GM12864 (cell line): ENCODE measurements at places on chromosomes 3 and 15.

GRCh38 chr3:13110678-13111116, 37.5 kb upstream of the IQSEC1 start:
- peak; percentile 31 for DNase-seq

GRCh38 chr3:32147933-32148332, 41.5 kb downstream of the GPD1L start:
- no peak for DNase-seq

GRCh38 chr3:12073106-12073505, 68.9 kb downstream of the SYN2 start:
- no peak for DNase-seq

- DNase-seq = no peak
These were observed 570.2 kb downstream of the NTRK3 start for GRCh38 chr15:87686339-87686738.

DNA sequence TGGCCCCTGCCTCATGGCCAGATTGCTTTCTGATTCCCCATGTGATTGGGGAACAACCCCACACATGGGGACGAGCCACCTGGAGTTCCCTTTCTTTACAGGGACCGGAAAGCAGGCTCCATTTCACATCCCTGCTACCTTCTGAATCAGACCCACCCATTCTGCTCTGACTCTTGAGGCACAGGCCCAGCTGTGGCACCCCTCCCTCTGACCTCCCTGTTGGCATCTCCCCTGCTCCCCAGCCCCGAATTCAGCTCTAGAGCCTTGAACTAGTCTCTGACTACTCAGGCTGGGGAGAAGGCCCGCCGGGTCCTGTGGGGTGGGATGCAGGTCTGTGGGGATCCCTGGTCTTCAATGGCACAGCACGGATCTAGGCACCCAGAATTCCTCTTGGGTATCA, 12.1 kb downstream of the FAM3D start:
- no peak for DNase-seq

DNA sequence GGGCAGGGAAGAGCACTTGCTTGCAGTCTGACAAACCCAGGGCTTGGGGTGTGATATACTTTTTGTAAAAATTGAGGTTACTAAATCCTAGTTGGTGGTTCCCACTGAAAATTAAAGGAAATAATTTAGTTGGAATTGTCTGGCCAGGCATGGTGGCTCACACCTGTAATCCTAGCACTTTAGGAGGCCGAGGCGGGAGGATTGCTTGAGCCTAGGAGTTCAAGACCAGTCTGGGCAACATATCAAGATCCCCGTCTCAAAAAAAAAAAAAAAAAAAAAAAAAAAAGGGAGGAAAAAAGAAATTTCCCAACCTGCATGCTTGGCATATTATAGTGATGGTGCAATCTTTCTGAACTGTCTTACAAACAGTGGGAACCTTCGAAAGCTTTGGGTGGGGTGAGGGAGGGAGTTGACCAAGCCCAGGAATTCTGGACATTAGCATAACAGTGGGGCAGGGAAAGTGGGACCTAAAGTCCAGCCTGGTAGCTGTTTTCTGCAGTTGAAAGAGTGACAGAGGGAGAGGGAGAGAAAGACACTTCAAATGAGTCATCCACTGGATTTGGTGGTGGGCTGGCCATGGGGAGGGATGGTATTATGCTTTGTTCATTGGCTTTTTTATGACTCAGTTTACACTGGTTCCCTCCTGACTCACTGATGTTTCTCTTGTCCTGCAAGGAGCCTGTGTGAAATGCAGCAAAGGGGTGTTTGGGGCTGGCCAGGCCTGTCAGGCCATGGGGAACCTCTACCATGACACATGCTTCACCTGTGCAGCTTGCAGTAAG, 41.1 kb downstream of the LIMD1 start:
- DNase-seq = no peak

DNA sequence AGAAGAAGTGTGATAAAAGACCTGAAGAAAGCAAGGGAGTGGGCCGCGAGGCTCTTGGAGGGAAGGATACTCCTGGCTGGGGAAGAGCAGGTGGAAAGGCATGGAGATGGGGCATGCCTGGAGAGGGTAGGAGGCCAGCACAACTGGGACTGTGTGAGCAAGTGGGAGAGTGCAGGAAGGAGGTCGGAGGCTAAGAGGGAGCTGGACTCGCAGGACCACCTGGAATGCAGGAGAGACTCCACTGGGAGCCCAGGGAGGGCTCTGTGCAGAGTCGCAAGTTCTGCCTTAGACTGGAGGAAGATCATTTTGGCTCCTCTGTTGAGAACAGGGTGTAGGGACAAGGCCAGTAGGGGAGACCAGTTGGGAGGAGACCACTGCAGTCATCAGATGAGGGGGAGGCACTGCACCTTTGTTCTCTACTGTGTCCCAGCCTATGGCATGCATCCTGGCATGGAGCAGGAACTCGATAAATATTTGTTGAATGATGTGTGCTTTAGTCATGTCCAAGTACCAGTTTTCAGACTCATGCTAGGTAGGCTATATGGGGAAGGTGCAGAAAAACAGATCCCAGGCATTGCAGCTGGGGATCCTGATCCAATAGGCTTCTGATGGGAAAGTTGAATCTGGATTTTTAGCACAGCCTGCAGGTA, 13.7 kb downstream of the FAM107A start:
- DNase-seq = no peak

DNA sequence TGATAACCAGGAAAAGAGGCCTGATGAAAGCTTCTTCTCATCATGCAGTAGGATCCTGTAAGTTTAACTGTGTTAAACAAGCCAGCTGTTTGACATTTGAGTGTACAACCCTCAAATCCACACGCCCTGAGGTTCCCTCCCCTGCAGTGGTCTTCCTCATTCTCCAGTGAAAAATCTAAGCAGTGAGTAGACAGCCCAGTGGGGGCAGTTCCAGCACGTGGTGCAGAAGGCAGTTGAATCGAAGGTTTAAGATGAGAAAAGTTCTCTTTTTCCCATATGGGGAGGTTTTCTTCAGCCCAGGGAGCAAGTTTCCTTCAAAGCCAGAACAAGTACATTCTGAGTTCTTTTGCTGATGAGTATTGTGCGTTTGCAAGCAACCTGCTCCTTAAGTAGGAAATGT, 174.5 kb downstream of the NR2F2 start:
- no peak for DNase-seq

GRCh38 chr3:17759901-17760300, 17.5 kb upstream of the TBC1D5 start:
- DNase-seq = no peak
